ENCODE measurements at places on chromosomes 16 and 17.
A peak's percentile ranks its signal among the peaks of the same experiment; 100 is the strongest.

DNA sequence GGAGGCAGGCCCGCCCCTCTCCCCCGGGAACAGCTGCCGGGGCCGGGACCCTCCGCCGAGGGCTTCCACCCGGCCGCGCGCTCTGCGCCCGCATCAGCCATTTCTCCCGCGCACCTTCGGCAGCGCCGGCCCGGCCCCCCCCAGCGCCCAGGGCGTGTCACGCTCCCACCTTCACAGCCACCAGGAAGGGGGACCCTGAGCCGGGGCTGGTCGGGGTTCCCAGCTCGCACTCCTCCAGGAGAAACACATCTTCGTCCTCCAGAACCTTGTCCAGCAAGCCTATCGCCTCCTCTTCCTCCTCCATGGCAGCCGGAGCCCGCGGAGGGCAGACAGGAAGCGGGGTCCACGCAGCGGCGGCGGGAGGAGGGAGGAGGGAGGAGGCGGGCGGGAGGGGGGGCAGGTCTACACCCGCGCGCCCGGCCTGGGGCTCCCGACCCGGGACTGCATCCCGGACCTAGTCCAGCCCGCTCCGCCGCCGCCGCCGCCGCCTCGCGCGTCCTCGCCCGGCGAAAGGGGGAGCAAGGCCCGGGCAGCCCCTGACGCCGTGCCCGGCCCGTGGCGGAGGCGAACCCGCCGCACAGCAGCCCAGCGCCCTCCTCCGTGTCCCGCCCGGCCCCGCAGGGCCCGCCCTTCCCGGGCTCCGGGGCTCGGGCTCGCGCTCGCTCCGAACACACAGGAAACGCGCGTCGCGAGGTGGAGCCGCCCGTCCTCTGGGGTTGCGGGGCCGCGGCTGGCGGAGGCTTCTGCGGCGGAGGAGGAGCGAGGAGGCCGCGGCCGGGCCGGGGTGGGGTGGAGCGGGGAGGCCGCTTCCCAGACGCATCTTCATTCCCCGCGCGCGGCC lies 70.8 kb downstream of the ABR start:
- peak; percentile 42 for DNase-seq

GRCh38 chr16:80041410-80041809 lies 440.9 kb upstream of the MAF start:
- DNase-seq, result no peak

GRCh38 chr17:78722246-78722761 lies 59.8 kb downstream of the CYTH1 start:
- no peak for DNase-seq

GRCh38 chr16:54063279-54063773 lies 223.3 kb downstream of the IRX3 start:
- no peak for DNase-seq

- DNase-seq, result no peak
Observed at GRCh38 chr17:2734939-2735338, 14.5 kb downstream of the CCDC92B start.

- no peak for DNase-seq
Observed at GRCh38 chr16:74825941-74826340, 51.3 kb upstream of the FA2H start.

- DNase-seq, result no peak
Observed at GRCh38 chr16:68069511-68070248, 15.5 kb upstream of the NFATC3 start.

- no peak for DNase-seq
Observed at GRCh38 chr17:42034059-42034458, 14.2 kb downstream of the NKIRAS2 start.

GRCh38 chr16:3092501-3092941 lies 6.6 kb downstream of the ZSCAN10 start:
- no peak for DNase-seq

DNA sequence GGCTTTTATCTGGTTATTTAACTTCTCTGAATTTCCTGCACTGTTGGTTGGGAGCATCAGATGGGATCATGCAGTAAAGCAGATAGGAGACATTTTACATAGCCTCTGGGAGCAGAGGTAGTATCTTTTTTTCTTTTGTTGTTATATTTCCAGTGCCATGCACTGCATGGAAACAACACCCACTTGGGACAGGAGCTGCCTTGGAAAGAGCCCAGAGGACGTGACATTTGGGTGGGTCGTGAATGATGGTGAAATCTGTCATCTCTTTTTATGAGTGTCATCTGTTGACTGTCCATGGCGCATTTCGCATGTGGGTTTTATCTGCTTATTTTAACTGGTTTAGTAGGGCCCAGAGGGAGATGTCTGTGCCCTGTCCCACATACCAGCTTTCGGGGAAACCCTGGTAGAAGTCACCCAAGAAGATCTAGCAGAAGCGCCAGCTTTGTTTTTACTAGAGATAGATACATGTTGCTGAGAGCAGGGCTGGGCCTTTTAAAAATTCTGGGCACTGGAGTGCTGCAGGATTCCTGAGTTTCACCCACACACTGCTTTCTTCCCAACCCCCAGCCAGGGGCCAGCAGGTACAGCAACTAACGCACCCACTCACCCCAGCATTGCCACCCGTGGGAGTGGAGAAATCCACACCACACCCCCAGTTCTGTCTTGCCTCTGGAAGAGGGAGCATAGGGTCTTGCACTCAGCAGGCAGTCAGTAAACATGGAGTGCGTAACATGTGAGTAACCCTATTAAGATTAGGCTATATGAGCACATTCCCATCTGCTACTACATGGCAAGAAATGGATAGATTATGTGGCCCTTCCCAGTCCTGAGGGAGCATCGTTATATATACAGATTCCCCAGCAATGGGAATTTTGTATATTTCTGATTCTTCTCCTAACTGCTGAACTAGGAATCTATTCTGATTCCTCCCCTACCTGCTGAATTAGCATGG lies 8.4 kb upstream of the TERF2 start:
- DNase-seq, result no peak

GRCh38 chr17:5832886-5833285 lies 237.3 kb upstream of the WSCD1 start:
- no peak for DNase-seq

GRCh38 chr17:7716901-7717755 lies at the start of gene DNAH2:
Gene DNAH2 (plus strand): TSS chr17:7717744. CDS start chr17:7719735, 1,991 bp downstream.
- DNase-seq, result peak; percentile 58

- DNase-seq, result no peak
Observed at GRCh38 chr17:80353718-80354275, 61.2 kb upstream of the ENDOV start.

DNA sequence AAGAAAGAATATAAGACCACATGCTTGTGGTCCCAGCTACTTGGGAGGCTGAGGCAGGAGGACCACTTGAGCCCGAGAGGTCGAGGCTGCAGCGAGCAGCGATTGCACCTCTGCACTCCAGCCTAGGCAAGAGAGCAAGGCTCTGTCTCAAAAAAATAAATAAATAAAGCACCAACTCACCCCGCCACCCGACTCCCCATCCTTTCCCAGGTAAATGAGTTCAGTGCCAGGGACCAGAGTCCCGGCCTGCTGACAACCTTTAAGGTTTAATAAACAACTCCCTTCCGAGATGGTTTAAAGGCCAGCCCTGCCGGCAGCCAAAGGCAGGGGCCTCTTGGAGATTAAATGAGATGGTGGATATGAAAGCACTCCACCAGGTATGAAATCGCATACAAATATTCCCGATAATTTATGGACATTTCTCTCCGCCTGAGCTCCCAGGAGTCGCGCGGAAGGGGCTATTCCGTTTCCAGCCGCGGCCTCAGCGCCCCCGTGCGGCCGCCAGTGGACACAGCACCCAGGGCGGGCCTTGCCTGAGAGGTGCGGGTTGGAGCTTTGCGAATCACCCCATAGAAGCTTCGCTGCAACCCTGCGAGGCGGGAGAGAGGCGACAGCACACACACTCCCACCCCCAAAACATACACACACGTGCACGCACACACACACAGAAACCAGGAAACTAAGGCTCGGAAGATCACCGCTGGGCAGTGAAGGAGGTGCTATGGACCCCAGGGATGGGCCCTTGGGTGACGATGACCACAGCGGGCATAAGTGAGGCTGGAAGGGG lies 4.0 kb upstream of the RPL38 start:
- peak; percentile 49 for DNase-seq

DNA sequence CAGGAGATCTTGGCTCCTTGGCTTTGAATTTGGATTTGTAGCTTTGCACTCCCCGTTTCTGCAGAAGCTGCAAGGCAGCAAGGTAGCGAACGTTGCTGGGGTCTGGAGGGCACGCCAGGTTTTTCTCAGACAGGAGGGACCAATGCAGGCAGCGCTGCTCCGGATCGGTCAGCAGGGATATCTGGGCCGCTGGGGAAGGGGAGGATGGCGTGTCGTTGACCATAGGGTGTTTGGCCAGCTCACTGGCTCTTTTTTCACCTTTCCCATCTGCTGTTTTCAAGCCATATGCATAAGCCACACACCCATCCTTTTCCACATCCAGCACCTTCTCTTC lies 15.8 kb downstream of the C16orf46 start:
- DNase-seq, result no peak

- DNase-seq, result no peak
Observed at GRCh38 chr17:7971651-7972050, 30.8 kb upstream of the GUCY2D start.

Measured in stimulated activated CD8-positive, alpha-beta memory T cell treated with anti-CD3 and anti-CD28 coated beads, Interleukin-4, amount 100 ng/mL, for 24 hours (primary cell).